Left lobe of liver (tissue), 2 donors: ENCODE measurements at places on chromosomes 6 and 20.
A peak's percentile ranks its signal among the peaks of the same experiment; 100 is the strongest.

DNA sequence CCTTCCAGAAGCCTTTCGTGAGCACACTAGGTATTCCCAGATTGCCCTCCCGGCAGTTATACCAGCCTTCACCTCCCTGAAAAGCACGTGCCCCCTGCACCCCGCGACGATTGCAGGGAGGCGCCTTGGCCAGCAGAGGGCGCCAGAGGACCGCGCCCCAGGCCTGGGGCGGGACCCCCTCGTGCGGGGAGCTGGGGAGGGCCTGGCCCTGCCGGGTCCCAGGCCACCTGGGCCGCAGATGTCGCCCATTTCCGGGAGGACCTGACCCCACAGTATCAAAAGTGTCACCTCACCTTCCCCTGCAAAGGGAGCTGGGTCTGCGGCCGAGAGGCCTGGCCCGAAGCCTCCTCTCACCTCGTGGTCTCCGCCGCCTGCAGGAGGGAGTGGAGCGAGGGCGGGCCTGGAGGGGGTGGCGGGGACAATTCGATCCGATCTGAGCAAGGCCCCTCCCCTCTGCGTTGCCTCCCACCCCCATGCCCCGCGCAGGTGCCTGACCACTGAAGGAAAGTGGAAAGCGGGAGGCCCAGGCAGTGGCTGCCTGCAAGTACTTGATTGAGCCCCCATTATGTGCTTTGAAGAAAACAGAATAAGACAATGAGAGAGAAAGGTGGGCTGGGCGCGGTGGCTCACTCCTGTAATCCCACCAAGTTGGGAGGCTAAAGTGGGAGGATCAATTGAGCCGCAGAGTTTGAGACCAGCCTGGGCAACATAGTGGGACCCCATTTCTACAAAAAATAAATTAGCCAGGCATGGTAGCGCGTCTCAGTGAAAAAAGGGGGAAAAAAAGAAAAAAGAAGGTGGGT lies 3.5 kb upstream of the SNAI1 start:
- peak; percentile 59 for DNase-seq

GRCh38 chr6:127912914-127913313 lies 12.1 kb upstream of the THEMIS start:
- DNase-seq, result no peak

- DNase-seq, result no peak
These were observed 70.4 kb downstream of the AKAP7 start for GRCh38 chr6:131205481-131206244.

- no peak for DNase-seq
These were observed 30.7 kb upstream of the MYLIP start for GRCh38 chr6:16098211-16098610.

DNA sequence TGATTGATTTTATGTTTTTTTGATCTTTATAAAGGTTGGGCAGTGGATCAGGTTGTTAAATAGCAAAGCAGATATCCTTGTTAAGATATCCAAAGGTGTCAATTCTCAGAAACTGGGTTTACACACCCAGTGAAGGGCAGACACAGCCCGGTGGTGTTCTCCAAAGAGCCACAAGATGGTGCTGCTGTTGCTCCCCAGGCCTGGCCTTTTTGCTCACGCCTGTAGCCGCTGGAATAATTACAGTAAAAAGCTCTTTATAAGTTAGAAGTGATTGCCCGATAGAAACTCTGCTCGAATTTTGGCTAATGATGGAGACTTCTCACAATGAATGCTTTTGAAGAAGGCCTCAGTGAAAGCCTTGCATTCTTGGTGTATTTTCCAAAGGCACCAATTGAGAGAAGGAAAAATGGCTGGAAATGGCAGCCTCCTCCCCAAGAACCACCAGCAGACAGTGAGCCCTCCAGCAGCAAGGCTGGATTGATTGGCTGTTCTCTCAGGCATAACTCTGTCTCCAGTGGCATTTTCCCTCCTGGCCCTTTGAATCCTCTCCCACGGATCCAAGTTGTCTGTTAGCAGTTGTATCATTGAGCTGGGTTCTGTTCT lies 120.5 kb upstream of the CHD6 start:
- no peak for DNase-seq

- no peak for DNase-seq
These were observed 179.5 kb upstream of the SYNDIG1 start for GRCh38 chr20:24289737-24290481.

GRCh38 chr6:22043284-22043962 lies 253.4 kb downstream of the PRL start:
- no peak for DNase-seq

GRCh38 chr6:138031850-138032249 lies 75.4 kb downstream of the PERP start:
- no peak for DNase-seq

DNA sequence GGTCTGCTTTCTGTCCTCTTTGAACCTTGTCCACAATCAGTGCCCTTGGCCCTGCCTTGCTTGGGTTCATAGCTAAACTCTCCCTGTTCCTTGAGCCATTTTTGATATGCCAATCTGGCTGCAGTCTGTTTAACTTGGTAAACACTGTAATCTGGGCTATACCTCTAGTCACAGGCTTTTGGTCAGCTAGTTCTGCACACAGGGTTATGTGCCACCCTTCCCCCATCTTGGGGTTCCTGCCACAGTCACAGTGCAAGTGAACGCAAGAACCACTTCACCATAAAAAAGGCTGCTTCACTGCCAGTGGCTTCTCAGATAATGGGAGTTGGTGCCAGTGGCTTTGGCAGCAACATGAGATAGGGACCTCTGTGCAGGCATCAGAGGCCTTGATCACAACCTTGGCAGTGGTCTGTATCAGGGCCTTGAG lies 10.9 kb upstream of the ATRN start:
- no peak for DNase-seq

GRCh38 chr6:142118925-142119324 lies 13.8 kb upstream of the GJE1 start:
- DNase-seq, result no peak

DNA sequence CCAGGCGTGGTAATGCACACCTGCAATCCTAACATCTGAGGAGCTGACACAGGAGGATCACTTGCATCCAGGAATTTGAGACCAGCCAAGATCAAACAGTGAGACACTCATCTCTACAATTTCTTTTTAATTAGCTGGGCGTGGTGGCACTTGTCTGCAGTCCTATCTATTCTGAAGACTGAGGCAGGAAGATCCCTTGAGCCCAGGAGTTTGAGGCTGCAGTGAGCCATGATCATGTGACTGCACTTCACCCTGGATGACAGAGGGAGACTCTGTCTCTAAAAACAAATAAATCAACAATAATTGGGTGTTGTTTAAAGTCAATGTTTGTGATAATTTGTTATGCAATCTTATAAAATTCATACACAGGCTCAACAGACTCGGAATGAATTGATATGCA lies 18.0 kb upstream of the HLA-A start:
- DNase-seq, result no peak

DNA sequence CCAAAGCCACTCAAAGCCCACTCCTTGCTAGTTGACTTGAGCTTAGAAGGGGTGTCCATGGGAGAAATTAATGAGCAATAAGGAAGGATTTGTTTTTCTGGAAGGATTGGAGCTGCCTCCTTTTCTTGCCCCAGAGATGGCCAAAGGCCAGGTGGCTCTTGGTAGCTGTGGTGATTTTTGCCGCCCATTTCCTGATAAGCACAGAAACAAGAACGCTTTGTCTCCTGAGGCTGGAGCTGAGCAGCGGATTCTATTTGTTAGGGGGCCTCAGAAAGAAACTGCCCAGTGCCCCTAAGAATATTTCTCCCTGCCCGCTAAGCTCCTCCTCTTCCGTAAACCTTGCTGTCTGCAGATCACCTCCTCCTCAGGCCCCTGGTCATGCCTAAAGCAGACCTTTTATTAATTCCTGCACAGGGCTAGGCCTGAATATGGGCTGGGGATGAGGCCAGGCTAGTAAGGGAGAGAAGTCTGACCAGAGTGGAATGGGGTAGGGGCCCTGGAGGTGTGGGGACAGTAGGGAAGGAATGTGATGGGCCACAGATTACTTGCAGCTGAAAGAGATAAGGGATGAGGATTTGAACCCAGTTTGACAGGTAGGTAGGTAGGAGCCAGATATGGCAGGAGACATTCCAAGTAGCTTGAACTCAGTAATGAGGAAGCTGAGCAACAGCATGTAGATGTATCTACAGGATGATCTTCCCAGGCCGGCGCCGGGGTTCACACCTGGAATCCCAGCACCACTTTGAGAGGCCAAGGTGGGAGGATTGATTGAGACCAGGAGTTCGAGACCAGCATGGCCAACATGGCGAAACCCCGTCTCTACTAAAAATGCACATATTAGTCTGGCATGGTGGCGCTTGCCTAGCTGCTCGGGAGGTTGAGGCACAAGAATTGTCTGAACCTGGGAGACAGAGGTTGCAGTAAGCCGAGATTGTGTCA lies 71.2 kb upstream of the NAA20 start:
- DNase-seq, result no peak
